ENCODE measurements at places on chromosomes 2 and 18. TPM values are rescaled to one million over a fixed set of nuclear protein-coding genes. Genes with fewer than 3 reads are reported as not detected.

The WNT6 gene
- 3.3 TPM for total RNA-seq

The POTEJ gene
- total RNA-seq = not detected

- no peak overlapping the region for H3K4me3 ChIP-seq
- no peaks in the 10 kb centered on the region for H3K36me3 ChIP-seq
- no peaks in the 10 kb centered on the region for H3K4me1 ChIP-seq
- H3K27me3 ChIP-seq = no peaks in the 10 kb centered on the region
- DNase-seq = no peak
- H3K27ac ChIP-seq = no peak overlapping the region
These were observed 17.8 kb downstream of the RASGRP3 start for GRCh38 chr2:33494155-33494779.

GRCh38 chr18:66136039-66136438, 385.2 kb downstream of the CDH7 start:
- no peak overlapping the region for H3K4me3 ChIP-seq
- no peaks in the 10 kb centered on the region for H3K4me1 ChIP-seq
- H3K27me3 ChIP-seq = no peaks in the 10 kb centered on the region

DNA sequence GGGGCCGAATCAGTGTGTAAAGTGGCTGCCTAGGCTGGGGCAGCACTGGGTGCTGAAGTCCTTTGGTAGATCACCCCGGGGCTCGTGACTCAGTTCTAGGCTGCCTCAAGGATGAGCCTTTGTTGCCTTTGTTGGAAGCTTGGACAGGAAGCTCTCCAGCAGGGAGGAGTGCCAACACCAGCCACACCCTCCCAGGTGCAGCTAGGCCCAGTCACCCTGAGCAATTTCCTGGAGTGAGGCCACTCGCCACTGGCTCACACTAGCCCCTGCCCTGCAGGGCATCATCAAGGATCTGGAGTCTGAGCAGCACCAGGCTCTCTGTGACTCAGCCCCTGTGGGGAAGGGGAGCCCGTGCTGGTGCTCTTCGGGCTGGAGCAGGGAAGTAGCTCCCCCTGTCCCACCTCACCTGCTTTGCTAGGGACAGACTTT, 6.7 kb upstream of the SDC1 start:
- H3K27me3 ChIP-seq = no peaks in the 10 kb centered on the region
- H3K4me3 ChIP-seq = no peak overlapping the region
- DNase-seq = peak; percentile 92
- H3K36me3 ChIP-seq = no peaks in the 10 kb centered on the region
- H3K4me1 ChIP-seq = peaks cover 3% of the 10 kb centered on the region

DNA sequence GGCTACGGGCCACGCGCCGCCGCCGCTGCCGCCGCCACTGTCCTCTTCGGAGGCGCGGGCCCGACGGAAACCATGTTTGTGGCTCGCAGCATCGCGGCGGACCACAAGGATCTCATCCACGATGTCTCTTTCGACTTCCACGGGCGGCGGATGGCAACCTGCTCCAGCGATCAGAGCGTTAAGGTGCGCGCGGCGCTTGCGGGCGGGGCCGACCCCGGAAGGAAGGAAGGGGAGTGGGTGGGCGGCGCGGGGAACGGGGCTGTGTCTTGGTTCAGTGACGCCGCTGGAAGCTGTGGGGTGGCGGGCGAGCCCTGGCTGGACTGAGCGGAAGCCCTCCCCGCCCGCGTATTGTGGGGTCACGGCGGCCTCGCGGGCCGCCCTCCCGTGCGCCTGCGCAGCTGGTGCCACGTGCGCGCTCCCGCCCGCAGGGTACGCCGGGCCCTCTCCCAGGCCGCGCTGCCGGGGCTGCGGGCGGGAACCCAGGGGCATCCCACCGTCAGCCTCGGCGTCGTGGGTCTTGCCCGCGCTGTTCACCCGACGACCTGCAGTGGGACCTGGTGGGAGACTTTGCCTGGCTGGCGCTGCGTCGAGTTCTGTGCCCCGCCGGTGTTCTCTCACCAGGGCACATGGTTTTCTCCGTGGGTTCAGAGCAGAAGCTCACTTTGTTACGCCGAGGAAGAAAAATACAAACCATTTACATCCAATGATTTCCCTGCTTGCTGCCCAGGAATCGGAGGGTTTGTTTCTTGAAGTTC, 416 bp downstream of the SEH1L start:
- H3K4me1 ChIP-seq = no peaks in the 10 kb centered on the region
- H3K4me3 ChIP-seq = peak overlapping the region; percentile 87
- no peaks in the 10 kb centered on the region for H3K36me3 ChIP-seq
- H3K27ac ChIP-seq = peak overlapping the region; percentile 88
- H3K27me3 ChIP-seq = no peaks in the 10 kb centered on the region

DNA sequence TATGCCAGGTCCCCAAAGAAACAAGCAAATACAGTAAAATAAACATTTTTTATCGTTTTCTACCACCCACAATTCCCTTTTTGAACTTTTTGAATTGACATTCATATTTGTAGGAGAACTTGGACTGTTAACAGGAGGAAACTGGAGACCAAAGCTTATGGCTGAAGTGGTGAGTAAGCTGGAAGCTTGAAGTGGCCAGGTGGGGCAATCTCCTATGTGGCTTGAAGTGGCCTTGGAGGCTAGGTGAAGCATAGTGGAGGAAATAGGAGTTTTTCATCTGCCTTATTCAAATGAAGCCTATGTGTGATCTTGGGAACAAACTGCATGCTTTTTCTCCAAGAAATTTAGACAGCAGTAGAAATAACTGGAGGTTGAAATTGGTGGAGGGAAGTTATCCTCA, 962.9 kb upstream of the FANCL start:
- H3K36me3 ChIP-seq = no peaks in the 10 kb centered on the region
- no peak overlapping the region for H3K27ac ChIP-seq
- DNase-seq = no peak
- no peaks in the 10 kb centered on the region for H3K4me1 ChIP-seq
- H3K27me3 ChIP-seq = no peaks in the 10 kb centered on the region

DNA sequence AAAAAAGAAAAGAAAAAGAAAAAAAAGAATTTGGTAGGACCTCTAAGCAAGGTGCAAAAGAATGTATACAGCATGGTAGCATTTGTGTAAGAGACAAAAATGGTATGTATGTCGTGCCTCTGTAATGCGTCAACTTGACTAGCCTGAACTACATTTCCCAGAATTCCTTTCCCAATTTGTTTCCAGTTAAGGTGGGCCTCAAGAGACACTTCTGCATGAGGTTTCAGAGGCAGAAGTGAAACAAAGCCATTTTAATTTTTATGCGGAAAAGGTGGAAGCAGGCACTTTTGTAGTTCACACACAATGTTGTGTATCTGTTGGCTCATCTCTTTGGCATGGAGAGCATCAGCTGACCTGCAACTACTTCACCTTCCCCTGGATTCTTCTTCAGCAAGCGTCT, 56.5 kb upstream of the PAPOLG start:
- H3K27ac ChIP-seq = no peak overlapping the region
- no peak overlapping the region for H3K4me3 ChIP-seq
- DNase-seq = no peak
- no peaks in the 10 kb centered on the region for H3K36me3 ChIP-seq
- H3K4me1 ChIP-seq = no peaks in the 10 kb centered on the region

DNA sequence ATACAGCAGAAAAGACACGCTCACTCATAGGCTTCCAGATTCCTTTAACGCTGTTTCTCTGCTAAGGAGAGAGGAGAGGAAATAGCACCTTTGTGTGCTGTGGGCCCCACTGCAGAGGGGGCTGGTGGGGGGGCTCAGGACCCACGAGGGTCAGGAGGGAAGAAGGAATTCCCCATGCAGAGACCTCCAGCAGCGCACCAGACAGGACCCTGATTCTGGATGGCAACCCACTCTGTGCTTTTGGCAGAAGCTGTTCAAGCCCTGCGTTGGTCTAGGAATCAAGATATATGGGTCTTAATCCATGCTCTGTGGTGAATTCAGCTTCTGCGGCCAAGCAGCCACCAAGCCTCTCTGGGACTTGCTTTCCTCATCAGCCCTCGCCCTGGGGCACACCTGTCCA, 31.0 kb downstream of the MYCN start:
- no peak overlapping the region for H3K27ac ChIP-seq
- DNase-seq = no peak
- H3K4me1 ChIP-seq = no peaks in the 10 kb centered on the region
- no peaks in the 10 kb centered on the region for H3K36me3 ChIP-seq

DNA sequence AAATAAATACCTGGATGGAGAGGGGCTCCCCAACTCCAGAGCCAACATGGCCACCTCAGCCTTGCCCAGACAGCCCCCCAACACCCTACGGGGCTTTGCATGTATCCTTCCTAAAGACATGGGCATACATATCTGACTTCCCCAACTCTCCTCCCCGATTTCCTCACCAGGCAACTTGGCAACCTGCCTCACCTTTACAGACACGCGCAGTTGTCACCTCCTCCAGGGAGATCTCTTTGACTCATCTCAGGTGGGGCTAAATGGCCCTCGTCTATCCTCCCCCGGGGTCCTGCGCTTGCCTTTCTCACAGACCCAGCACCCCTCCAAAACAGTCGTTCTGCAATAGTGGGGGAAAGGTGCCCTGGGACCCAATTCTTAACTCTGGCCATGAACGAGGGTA, 10.6 kb upstream of the BIN1 start:
- no peak overlapping the region for H3K4me3 ChIP-seq
- H3K27ac ChIP-seq = no peak overlapping the region
- H3K4me1 ChIP-seq = no peaks in the 10 kb centered on the region
- DNase-seq = no peak
- H3K36me3 ChIP-seq = no peaks in the 10 kb centered on the region

The TAF4B gene
- 14.1 TPM for total RNA-seq

GRCh38 chr2:674321-674985, 2.8 kb downstream of the TMEM18 start:
- H3K27ac ChIP-seq = no peak overlapping the region
- H3K4me3 ChIP-seq = no peak overlapping the region
- no peaks in the 10 kb centered on the region for H3K4me1 ChIP-seq
- peaks cover 2% of the 10 kb centered on the region for H3K36me3 ChIP-seq
- H3K27me3 ChIP-seq = no peaks in the 10 kb centered on the region
- no peak for DNase-seq

- H3K4me1 ChIP-seq = no peaks in the 10 kb centered on the region
- H3K36me3 ChIP-seq = no peaks in the 10 kb centered on the region
- peak overlapping the region; percentile 47 for H3K4me3 ChIP-seq
- peak overlapping the region; percentile 54 for H3K27ac ChIP-seq
- DNase-seq = no peak
- H3K27me3 ChIP-seq = no peaks in the 10 kb centered on the region
These were observed 941 bp downstream of the EHD3 start for GRCh38 chr2:31234683-31235503.

The CPLX4 gene
- total RNA-seq = not detected

DNA sequence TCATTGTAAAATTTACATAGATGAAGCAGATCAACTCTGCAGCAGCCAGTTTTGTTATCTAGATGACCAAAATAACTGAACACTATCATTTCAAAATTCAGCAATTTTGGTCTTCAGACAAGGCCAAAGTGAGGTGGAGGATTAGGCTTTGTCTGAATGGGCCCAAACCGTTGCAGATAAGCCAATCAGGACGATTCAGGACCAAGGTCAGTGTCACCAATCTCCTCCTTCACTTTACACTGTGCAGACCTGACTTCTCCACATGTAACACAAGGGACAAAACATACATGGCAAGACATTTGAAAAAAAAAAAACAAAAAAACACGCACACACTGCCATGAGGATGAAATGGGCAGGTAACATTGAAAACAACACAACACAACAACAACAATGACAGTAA, 211.2 kb downstream of the NAPG start:
- H3K27ac ChIP-seq = no peak overlapping the region
- H3K4me1 ChIP-seq = no peaks in the 10 kb centered on the region
- H3K27me3 ChIP-seq = no peaks in the 10 kb centered on the region
- DNase-seq = no peak
- H3K36me3 ChIP-seq = no peaks in the 10 kb centered on the region

- no peaks in the 10 kb centered on the region for H3K36me3 ChIP-seq
- H3K4me1 ChIP-seq = peaks cover 21% of the 10 kb centered on the region
- peak overlapping the region; percentile 94 for H3K27ac ChIP-seq
- no peaks in the 10 kb centered on the region for H3K27me3 ChIP-seq
- H3K4me3 ChIP-seq = peak overlapping the region; percentile 78
These were observed 861 bp upstream of the SEMA4C start for GRCh38 chr2:96870626-96871255.

GRCh38 chr2:10390369-10390801, 57.7 kb downstream of the ODC1 start:
- H3K4me1 ChIP-seq = no peaks in the 10 kb centered on the region
- no peaks in the 10 kb centered on the region for H3K27me3 ChIP-seq
- H3K4me3 ChIP-seq = no peak overlapping the region
- H3K36me3 ChIP-seq = no peaks in the 10 kb centered on the region

- no peaks in the 10 kb centered on the region for H3K27me3 ChIP-seq
- H3K4me3 ChIP-seq = peak within 1 kb of the TSS; percentile 57
- H3K4me1 ChIP-seq = no peaks in the 10 kb centered on the region
- no peaks in the 10 kb centered on the region for H3K36me3 ChIP-seq
- no peak within 1 kb of the TSS for H3K27ac ChIP-seq
These were observed at the start of gene CERKL for GRCh38 chr2:181656450-181657291. TSS of gene CERKL (minus strand) at chr2:181657105. CDS start at chr2:181657006, 99 bp downstream.

DNA sequence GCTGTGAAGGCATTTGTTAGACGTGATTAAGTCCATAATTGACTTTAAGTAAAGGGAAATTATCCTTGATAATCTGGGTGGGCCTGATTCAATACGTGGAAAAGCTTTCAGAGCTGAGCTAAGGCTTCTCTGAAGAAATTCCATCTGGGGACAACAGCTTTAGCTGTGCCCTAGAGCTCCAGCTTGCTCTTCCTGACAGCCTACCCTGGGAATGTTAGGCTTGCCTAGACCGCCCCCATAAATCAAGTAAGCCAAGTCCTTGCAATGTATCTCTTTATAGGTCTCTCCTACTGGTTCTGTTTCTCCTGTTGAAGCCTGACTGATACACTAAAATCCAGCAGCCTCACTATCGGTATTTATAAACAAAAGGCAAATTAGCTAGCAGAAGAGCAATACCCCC, 160.0 kb downstream of the STK39 start:
- peak overlapping the region; percentile 88 for H3K27ac ChIP-seq
- no peaks in the 10 kb centered on the region for H3K27me3 ChIP-seq
- peak overlapping the region; percentile 34 for H3K4me3 ChIP-seq
- DNase-seq = no peak

The ARHGEF4 gene
- total RNA-seq = 7.5 TPM

GRCh38 chr2:21757805-21758430, 634.1 kb downstream of the TDRD15 start:
- no peak overlapping the region for H3K4me3 ChIP-seq
- H3K27ac ChIP-seq = no peak overlapping the region
- no peaks in the 10 kb centered on the region for H3K4me1 ChIP-seq
